ENCODE measurements at places on chromosomes 2 and 18.

GRCh38 chr2:161039071-161039470 lies 121.2 kb upstream of the TANK start:
- no peak for DNase-seq

- no peak for DNase-seq
Observed at GRCh38 chr2:178333851-178334250, 117.1 kb downstream of the PRKRA start.

- DNase-seq, result no peak
Observed at GRCh38 chr2:55672630-55673029, 21.0 kb downstream of the PNPT1 start.

GRCh38 chr2:17254421-17254820 lies 263.8 kb downstream of the RAD51AP2 start:
- no peak for DNase-seq

GRCh38 chr18:36321658-36322407 lies 24.3 kb downstream of the FHOD3 start:
- DNase-seq, result no peak

GRCh38 chr2:62145478-62146100 lies 50.3 kb upstream of the B3GNT2 start:
- no peak for DNase-seq

DNA sequence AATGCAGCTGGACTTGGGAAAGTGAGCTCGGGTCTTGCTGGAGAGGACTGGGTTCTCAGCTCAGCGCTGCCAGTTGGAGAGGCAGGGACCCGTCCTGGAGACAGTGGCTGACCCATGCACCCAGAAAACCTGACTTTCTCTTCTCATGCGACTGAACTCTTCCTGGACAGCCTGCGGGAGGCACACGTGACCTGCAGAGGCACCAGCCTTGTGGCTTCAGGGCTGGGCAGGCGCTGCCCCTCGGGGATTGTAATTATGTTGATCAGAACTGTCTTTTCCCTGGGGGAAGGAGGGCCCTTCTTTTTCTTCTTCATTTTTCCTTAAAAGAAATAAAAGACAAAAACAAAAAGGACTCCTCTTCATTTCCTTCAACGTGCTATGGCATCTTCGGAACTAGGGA lies 198.1 kb downstream of the VAPA start:
- no peak for DNase-seq

DNA sequence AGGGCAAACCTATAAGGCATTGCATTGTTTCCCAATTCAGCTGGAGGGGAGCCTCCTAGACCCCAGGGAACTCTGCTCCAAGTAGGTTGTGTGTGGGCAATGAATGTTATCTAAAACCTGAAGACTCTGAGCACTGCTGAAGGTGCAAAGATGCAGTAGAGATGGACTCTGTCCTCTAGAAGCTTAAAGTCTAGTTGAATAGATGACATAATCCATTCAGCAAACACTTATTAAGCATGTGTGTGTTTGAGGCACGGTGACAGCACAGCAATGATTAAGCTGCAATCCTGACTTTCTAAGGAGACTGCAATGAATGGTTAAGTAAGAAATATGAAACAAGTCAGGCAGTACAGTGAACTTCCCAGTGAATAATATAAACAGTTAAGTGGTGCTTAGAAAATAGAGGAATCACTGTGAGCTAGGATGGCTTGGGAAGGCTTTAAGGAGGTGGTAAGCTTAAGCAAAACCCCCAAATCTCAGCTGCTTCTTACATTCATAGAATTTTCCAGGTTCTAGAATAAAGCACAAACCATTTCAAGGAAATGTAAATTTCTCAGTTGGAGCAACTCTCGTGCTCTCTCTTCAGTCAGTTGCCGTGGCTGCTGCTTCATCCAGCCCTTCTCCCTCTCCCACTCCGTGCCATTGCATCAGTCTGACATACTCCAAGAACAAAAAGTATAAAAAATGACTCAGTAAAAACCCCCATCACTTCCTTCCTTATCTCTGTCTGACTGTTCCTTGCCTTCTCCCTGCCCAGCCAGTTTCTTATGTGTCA lies 19.1 kb downstream of the MXD1 start:
- DNase-seq, result no peak

GRCh38 chr18:62751341-62751821 lies 36.0 kb downstream of the PHLPP1 start:
- no peak for DNase-seq

- DNase-seq, result no peak
Observed at GRCh38 chr2:189633392-189633811, 27.9 kb upstream of the ASNSD1 start.

- DNase-seq, result peak; percentile 39
Observed at GRCh38 chr2:64019083-64019974, at the start of gene VPS54. TSS of gene VPS54 (minus strand) at chr2:64019428. CDS start at chr2:63983999, 35,429 bp downstream.

- no peak for DNase-seq
Observed at GRCh38 chr2:237672731-237673129, 45.3 kb downstream of the LRRFIP1 start.

- DNase-seq, result no peak
Observed at GRCh38 chr2:166653185-166653813, 159.2 kb upstream of the SCN7A start.

DNA sequence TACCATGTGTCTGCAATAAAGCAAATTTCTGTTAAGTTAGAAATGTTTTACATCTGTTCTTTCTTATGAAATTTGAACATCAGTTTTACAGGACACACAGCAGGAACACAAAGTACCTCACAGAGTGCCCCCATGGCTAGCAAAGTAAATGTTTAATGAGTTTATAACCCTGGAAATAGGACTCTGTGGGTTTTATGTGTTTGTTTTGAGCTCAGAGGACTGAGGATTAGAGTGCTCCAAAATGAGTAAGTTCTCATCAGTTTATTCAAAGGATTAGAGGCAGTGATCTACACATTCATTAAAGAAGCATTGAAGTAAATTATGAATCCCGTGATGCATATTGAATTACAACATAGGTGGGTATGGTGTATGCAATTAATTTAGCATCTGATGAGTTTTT lies 281.8 kb downstream of the GULP1 start:
- no peak for DNase-seq

- no peak for DNase-seq
Observed at GRCh38 chr18:48004577-48004976, 74.1 kb upstream of the SMAD2 start.

DNA sequence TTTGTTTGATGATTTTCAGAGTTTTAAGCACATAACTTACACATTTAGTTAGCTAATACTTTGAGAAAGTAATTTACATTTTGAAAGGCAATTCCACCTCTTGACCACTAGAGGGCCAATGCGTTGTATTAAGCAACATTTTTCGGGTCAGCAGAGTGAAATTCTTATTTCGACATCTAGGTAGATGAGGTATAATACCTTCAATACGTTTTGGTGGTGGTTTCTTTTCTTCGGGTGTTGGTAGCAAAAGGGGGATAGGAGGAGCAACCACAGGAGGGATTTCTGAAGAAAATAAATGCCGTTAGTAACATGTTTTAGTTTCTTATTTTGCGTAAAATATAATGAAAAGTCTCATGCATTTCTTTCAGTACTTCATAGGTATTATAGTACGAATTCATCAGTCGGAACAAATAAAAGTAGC lies 106.3 kb downstream of the TTN start:
- DNase-seq, result no peak

GRCh38 chr2:207987025-207987716 lies 38.2 kb downstream of the PLEKHM3 start:
- no peak for DNase-seq
